ENCODE measurements at places on chromosomes 7 and 10.
A peak's percentile ranks its signal among the peaks of the same experiment; 100 is the strongest.

DNA sequence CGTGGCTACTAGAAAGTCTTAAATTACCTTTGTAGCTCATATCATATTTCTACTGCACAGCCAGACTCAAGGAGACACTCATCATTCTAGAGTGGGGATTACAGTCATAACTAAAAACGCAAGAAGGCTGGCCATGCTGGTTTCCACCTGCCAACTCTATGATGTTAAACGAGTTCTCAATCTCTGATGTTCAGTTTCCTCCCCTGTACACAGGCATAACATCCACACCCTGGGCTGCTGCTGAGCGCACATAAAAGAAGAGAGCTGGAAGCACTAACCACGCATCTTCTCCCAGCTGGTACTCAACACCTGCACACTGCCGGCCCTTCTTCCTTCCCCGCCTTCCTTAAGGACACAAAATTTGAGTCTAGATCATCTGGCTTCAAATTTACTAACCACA is 60.5 kb downstream of the SORBS1 start:
- no peak for DNase-seq

GRCh38 chr7:151137791-151138152 is 29.7 kb downstream of the GBX1 start:
- no peak for DNase-seq

- DNase-seq: no peak
Observed at GRCh38 chr10:34933676-34934075, 118.6 kb upstream of the PARD3 start.

DNA sequence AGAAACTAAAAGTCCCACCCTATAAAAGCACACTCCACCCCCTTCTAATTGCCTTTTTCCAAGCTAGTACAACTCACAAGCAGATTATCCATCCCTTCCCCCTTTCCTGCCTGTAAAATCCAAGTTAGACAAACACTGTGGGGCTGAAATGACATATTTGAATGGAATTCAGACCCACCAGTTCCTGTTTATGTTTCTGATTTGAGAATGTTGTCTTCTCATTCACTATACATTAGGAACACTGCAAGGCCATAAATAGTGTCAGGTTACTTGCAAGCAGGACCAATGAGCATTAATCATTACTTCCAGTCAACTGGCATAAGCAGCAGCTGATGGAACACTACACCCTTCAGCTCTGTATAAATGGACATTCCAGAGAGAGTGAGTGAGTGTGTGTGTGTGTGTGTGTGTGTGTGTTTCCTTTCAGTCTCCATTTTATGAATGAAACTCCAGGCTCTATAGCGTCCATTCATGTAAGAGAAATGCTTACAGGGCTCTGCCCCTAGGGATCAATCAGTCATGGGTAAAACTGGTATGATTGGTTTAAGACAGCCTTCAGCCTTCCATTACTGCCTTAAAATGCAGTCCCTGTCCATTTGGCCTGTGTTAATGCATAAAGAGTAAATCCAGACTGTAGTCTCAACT is 69.3 kb downstream of the ETV1 start:
- no peak for DNase-seq

DNA sequence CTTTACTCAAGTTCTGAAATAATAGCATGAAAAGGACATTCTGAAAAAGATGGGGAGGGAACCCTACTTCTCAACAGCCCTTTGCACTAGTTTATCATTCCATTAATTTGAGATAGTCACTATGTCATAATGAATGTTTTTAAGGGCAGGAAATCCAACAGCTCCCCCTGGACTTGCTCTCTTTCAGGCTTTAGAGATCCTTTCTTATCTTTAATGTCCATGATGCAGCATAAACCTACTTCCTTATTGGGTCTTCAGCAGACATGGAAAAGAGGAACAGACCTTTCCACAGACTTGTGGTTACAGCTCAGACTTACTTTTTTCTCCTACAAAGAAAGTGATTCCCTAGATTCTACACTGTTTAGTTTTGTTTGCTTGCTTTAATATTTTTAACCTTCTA is 87.3 kb downstream of the IDE start:
- no peak for DNase-seq

GRCh38 chr7:35839860-35840854 is 39.3 kb downstream of the SEPTIN7 start:
- DNase-seq: no peak

DNA sequence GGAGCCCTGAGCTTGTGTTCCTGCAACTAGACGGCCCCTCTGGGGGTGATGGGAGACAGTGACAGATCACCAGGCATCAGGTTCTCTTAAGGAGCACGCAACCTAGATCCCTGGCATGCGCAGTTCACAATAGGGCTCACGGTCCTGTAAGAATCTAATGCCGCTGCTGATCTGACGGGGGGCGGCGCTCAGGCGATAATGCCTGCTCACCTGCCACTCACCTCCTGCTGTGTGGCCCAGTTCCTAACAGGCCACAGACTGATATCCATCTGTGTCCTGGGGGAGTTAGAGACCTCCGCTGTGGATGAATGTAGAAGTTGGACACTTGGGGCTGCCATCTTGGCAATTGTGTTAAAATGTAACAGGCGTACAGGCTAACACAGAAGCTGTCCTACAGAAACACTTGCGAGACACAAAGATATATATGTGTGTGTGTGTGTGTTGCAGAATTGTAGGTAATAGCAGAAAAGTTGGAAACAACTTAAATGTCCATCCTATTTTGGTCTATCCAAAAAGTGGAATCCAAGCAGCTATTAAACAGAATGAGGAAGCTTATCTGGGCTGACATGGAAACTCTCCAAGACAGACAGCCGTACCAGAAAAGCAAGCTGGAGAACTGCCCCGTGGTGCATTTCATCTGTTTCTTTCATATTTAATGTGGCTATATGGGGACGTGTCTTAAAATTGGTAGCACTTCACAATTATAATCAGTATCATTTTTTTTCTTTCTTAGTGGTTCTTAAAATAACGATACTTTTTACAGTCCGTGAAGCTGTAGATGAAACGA is 82.8 kb downstream of the MKI67 start:
- DNase-seq: no peak

DNA sequence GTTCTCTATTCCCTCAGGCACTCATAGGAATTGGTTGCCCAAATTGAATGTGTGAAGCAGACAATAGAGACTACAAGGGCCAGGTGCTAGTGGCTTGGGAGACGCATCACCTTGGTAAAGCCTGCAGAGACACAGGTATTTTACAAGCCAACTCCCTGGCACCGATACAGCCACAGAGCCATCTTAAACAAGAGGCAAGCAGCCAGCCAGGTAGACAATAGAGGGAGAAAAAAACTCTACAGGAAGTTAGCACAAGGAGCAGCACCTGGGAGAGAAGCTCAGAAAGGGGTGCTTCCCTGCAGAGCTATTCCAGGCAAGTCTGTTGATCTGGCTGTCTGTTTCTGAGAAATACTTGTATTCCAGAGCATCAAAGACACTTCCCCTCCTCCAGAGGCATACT is 43.0 kb upstream of the CDK1 start:
- no peak for DNase-seq

- DNase-seq: peak; percentile 9
Observed at GRCh38 chr10:24465891-24466818, 257.2 kb downstream of the KIAA1217 start.

GRCh38 chr7:101200504-101200861 is 353 bp downstream of the MOGAT3 start:
- no peak for DNase-seq

- DNase-seq: no peak
Observed at GRCh38 chr10:317271-317769, 182.1 kb downstream of the ZMYND11 start.

GRCh38 chr10:34280599-34281374 is 534.3 kb downstream of the PARD3 start:
- DNase-seq: no peak

GRCh38 chr10:70328967-70329366 is 45.2 kb upstream of the NPFFR1 start:
- DNase-seq: no peak

- DNase-seq: no peak
Observed at GRCh38 chr7:133674079-133674763, 421.3 kb downstream of the EXOC4 start.

DNA sequence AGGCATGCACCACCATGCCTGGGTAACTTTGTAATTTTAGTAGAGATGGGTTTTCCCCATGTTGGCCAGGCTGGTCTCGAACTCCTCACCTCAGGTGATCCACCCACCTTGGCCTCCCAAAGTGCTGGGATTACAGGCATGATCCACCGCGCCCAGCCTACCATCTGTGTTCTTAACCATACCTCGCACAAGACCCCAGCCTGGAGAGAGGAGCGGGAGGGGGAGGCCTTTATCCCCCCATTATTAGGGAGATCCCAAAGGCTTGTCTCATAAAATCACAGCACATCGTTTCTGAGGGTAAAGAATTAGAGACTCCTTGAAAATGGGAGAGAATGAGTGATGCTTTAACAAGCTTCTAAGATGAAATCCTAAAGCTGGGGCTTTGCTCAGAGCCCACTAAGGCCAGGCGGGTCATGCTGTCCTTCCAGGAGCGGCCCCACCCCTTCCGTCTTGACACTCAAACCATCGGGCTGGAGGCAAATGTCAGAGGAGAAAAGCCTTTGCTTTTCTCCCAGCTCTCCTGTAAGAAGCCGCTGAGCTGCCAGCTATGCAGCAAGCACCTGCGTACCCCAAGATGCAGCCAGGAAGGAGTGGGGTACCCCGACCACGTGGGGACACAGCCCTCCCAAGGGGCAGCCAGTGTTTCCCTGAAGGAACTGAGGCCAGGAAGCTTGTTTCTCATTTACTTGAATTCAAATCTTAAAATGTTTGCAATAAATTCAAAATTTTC is 339.7 kb downstream of the PTPRN2 start:
- no peak for DNase-seq

GRCh38 chr7:153091477-153091876 is 331.9 kb downstream of the ACTR3B start:
- no peak for DNase-seq

DNA sequence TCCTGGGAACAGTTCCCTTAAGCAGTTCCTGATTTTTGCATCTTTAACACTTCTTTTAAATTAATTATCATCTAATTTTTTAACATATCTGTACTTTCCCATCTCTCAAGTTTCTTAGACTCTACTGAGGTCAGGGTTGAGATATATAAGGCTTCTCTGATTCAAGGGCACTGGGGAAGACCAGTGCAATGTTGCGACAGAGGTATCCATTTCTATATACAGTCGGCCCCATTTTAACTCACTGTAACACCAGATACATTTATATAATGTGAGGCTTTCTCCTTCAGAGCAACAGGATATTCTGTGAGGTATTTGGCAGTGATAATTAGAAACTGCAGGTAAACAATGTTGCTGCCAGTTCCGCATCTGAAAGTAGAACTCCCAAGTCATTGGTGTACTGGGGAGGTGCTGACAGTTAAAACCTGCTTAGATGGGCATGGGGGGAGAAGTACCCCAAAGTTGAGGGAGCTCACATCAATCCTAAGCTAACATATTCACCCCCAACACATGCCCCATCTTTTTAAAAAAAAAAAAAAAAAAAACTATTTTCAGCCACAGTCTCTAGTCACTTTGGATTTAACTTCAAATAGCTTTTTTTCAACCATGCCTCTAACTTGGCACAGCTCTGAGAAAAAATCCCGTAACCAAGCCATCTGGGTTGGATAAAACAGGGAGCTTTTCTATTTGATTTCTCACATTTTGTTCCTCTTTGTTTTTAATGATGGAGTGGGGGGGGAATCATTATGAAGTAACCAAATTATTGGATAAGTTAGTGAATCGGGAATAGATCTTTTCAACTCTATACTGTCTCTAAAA is 62.9 kb downstream of the REEP3 start:
- DNase-seq: no peak

DNA sequence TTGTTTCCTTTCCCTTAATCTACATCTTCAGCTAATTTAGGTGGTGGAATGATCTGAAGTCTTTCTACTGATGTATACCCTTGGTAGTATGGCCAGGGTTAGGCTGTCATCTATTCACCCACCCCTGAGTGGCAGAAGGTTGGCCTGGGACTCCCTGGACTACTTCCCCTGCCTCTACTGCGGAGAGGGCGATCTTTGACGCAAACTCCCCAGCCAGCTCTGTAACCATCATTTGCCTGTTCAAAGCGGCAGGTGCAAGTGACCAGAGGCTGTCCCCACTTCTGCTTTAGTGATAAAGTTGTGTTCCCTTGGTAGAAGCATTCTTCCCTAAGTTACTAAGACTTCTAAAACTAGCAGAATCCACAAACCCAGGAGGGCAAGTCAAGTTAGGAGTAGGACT is 70.8 kb upstream of the UNC5B start:
- DNase-seq: no peak

GRCh38 chr10:125149680-125150047 is 10.7 kb downstream of the CTBP2 start:
- DNase-seq: no peak

DNA sequence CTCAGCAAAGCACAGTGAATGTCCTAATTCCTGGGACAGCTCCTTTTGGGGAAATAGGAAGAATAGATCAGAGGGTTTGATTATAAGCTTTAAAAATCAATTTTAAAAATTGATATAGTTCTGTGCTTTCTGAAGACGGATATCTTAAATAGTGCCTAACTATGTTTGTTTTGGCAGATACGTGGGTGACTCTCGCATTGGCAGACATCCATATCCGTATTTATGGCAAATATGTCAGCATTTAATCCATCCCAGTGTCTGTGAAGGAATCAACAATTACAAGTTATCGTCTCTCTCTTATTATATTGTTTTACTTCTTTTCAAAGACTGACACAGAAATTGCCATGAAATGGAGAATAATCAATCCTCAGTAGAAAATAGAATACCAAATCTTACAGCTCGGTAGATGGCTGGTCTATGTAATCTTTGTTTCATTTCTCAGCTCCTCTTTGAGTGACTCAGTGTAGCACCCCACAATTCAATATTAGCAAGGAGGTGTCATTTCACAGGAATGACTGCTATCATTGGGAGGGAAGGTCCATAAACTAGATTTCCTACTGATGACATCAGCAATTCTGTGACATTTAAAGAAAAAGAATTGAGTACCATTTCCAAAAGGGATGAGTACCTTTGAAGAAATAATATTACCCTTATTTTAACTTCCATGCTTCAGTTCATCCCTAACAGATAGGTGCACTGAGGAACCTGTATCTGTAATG is 186.4 kb upstream of the NFE2L3 start:
- no peak for DNase-seq

DNA sequence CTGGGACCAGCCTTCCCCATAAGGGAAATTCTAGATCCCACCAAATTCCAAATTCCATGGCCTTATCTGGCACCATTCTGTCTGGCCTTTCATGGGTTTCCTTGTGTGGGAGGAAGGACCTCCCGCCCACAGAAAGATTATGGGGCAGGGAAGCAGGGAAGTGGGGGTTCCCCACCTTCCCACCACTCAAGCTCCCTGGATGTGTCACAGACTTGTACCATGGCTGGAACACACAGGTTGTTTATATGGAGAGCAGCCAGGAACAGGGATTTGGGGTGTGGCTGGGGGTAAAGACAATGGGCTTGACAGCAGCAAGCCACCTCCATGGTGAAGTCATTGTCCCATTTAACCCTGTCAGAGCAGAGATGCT is 18.3 kb downstream of the UNC5B start:
- no peak for DNase-seq

GRCh38 chr10:44071479-44071878 is 313.4 kb downstream of the CXCL12 start:
- DNase-seq: no peak

Measured in T-helper 9 cell (primary cell).